Hepatic stellate cell (primary cell): ENCODE measurements at places on chromosomes 13 and 19.

- DNase-seq: no peak
Observed at GRCh38 chr19:55679343-55680257, 4.6 kb downstream of the EPN1 start.

DNA sequence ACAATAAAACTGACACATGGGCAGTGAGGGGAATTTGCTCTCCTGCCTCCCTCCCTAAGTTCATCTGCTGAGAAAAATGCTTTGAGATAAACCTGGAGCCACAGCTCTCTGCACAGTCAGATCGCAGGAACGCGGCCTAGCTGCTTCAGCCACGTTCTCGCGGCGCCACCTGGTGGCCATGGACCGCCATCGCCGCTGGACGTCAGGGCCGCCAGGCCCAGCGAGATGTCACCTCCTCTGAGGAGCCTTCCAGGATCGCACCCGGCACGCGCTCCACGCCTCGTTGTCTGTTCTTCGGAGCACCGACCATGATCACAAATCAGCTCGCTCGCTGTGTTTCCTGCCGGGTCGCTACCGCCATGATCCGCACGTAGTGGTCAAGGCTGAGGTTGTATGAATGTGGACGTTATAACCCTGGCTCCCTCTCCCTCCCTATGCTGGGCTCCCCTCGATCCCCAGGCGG, 20.6 kb upstream of the USP29 start:
- DNase-seq: peak; percentile 83

- no peak for DNase-seq
Observed at GRCh38 chr19:16370641-16371391, 46.2 kb downstream of the KLF2 start.

DNA sequence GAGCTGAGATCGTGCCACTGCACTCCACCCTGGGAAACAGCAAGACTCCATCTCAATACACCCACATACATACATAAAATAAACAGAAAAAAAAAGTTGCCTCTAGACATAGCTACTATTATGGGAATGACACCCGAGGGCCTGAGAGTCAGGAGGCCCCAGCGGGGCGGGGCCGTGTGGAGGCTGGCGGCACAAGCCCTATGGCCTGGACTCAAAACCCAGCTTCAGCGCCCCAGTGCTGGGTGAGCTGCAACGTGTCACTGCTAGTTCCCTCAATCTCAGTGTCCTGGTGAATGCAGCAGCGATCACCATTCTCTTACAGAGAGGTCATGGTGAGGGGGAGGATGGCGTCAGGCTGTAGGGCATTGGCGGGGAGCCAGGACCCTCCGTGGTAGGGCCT, 9.2 kb upstream of the ZSCAN1 start:
- DNase-seq: no peak

- DNase-seq: no peak
Observed at GRCh38 chr13:29847501-29847983, 2.9 kb downstream of the UBL3 start.

DNA sequence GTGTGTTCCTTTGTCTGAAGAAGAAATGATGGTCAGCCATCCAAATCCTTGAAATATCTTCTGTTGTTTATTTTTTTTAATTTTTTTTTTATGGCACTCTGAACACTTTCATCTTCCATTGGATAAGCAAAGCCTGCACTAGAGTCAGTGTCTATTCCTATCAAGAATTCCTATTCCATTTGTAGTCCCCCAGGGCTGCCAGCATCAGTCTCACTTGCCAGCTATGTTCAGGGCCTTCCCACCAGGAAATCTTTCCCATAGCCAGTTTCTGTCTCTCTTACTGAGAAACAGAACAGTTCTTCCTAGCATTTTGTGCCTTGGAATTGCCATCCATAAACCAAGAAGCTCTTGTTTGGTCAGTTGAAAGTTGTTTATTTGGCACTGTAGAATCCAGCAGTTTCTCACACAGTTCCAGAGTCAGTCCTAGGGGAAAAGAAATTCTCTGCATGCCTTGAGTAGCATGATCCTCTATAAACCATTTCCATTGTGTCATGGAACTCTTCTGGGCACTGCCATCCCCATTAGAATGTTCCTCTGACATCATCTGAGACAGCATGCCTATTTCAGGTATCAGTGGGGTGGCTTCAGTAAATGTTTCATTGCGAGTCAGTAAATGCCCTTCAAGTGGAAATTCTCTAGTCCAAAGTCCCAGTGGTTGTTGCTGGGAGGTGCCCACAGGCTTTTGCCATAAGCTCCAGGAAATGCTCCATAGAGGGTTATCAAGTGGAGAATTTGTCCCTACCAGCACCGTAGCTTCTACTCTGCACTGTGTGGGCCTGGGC, 18.7 kb upstream of the SPRYD7 start:
- no peak for DNase-seq

GRCh38 chr13:27398360-27398759, 26.1 kb upstream of the GTF3A start:
- no peak for DNase-seq

DNA sequence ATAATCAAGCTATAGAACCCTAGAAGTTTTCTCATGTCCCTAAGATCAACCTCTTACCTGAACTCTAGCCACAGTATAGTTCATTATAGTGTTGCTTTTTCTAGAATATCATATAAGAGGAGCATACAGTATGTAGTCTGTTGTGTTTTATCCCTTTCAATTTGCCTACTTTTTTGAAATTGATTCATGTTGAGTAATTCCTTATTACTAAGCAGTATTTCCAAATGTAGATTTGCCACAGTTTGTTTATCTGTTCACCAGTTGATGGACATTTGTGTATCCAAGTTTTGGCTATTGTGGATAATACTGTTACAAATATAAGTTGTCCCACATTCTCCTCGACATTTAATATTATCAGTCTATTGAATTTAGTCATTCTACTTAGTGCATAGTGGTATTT, 138.0 kb downstream of the LMO7 start:
- no peak for DNase-seq

GRCh38 chr13:59635589-59635988, 528.1 kb downstream of the DIAPH3 start:
- no peak for DNase-seq

- no peak for DNase-seq
Observed at GRCh38 chr13:28568286-28568685, 73.4 kb upstream of the FLT1 start.

- DNase-seq: no peak
Observed at GRCh38 chr19:50969413-50969760, at the start of gene KLK6. TSS of gene KLK6 (minus strand) at chr19:50969591. CDS start at chr19:50968104, 1,487 bp downstream.

DNA sequence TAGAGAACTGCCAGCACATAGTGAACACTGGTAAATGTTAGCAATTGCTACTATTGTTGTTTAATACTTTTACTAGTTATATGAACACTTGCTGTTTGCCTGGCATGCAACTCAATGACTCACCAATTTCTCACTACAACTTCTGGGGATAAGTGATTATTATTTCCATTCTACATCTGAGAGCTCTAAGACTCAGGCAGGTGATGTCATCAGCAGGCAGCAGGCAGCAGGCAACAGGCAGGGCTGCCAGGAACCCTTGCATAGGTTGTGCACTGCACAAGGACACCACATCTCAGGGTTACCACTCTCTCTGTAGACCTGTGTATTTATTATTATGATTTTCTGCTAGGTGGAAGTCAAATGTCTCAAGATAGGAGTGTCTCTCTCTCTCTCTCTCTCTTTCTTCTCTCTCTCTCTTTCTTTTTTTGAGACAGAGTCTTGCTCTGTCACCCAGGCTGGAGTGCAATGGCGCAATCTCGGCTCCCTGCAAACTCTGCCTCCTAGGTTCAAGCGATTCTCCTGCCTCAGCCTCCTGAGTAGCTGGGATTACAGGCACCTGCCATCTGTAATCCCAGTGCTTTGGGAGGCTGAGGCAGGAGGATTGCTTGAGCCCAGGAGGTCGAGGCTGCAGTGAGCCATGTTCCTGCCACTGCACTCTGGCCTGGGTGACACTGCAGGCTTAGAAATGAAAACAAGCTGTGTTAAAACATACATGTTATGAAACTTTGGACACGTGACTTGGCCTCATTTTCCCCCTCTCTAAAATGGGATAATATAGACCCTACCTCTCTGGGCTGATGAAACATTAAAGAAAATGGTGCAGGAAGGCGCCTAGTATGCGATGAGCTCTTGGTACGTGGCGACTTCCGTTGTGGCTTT, 22.7 kb downstream of the HPN start:
- DNase-seq: peak; percentile 51

DNA sequence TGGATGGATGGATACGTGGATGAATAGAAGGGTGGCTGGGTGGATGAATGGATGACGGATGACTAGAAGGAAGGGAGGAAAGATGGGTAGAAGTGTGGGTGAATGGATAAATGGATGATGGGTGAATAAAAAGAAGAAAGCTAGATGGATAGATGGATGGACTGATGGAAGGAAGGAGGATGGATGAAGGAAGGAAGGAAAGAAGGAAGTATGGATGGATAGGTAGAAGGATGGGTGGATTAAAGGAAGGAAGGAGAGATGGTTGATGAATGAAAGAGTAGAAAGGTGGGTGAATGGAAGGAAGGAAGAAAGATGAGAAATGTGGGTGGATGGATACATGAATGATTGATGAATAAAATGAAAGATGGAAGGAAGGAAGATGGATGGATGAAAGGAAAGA, 14.5 kb downstream of the ARHGEF18 start:
- no peak for DNase-seq

- peak; percentile 44 for DNase-seq
Observed at GRCh38 chr19:29263305-29264135, 50.6 kb upstream of the UQCRFS1 start.

DNA sequence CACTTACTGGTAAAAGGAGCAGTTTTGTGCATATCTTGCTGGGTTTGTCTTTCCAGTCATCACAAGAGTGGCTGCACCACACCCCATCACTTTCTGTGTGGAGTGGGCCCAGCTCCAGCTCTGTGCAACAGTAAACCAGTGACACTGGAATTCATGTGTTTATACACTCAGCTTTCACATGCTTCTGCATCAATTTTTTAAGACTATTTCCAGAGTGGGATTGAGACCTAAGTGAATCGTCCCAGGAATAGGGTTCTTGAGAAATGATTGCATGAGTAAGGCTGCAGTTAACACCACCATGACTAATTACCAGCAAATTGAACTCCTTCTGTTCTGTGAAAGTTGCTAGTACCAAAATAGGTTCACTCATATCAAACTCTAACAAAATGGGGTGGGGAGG, 5.3 kb upstream of the CFAP97D2 start:
- no peak for DNase-seq

DNA sequence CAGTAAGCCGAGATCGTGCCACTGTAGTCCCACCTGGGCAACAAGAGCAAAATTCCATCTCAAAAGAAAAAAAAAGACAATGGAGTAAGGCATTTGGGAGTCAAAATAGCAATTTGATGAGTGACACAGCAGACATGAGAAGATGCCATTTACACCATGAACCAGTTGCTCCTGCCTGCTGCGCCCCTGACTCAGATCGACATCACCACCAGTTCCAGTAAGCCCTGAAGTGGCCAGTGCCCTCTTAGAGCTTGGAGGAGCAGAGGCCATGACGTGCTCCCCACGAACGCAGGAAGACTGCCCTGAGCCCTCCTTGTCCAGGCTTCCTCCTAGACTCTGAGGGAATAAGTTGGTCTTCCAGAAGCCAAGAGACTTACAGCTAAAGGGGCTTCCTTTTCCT, 339.2 kb downstream of the MYO16 start:
- DNase-seq: no peak

- DNase-seq: peak; percentile 67
Observed at GRCh38 chr13:114264886-114265611, 16.4 kb upstream of the UPF3A start.

- DNase-seq: peak; percentile 32
Observed at GRCh38 chr13:30752201-30752797, 17.0 kb downstream of the ALOX5AP start.

- no peak for DNase-seq
Observed at GRCh38 chr19:28039677-28040381, 1173.1 kb downstream of the UQCRFS1 start.

GRCh38 chr13:85486663-85487062, 312.6 kb downstream of the SLITRK6 start:
- DNase-seq: no peak

DNA sequence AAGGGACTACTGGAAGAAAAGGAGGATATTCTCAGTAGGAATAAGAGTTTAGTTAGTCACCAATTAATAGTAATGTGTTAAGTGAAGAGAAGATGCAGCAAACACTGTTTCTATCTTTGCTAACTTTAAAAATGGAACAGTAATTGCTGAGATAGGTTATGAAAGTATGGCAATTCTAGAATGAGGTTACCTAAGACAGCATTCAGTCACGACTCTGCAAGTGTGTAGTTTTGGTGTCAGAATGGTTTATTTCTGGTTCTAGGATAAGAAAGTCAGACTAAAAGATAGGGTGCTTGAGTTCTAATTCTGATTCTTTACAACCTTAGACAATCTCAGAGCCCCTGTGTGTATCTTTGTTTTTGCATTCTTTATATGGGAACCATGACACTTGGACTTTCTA, 138.1 kb downstream of the POU4F1 start:
- DNase-seq: no peak

GRCh38 chr13:30868799-30869470, 37.1 kb upstream of the MEDAG start:
- no peak for DNase-seq

DNA sequence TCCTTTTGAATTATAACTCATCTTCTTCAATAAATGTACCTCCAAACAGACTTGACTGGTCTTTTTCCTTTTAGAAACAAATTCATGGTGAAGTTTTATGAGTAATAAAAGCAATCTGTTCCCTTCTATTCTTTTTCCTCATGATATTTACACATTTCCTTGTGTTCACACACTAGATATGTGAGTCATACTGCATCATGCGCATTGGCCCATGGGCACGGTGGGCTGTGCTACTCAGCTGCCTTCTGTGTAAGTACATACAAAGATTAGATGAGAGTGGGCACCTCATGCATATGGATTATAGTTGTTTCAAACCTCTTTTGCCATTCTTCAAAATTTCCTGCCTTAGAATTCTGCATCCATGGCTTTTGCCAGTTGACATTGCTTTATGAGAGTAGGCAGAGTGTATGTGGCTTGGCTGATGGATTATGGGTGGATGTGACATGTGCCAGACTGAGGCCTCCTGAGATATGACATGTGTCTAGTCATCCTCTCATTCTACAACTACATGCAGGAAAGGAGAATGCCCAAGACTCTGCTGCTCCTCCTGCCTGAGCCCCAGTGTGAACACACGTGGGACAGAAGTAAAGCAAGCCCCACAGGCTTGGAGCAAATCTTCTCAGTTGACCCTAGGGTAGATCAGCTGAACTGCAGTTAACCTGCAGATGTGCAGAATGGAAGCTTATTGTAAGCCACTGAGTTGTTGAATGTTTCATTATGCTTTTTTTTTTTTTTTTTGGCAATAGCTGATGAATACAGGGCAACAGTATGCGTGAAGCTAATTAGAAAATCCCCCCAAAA, 109.9 kb downstream of the RBM26 start:
- DNase-seq: no peak

DNA sequence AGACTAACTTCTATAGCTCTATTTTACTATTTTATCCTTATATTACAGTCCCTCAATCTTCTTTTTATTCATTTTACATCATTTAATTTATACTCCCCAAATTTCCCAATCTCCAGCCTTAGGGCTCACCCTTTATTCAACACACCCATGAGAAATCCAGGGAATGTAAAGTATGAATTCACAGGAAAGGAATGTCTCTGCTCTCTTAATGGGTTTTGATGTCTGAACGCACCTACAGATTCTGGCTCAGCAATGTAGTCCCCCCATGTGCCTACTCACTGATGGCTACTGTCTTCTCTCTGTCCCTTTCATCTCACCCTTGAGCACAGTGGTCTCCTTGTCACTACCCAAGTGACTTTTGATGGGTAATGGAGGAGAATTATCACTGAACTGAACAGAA, 32.8 kb downstream of the TNFSF13B start:
- no peak for DNase-seq
